ENCODE measurements at places on chromosomes 5 and 9.

DNA sequence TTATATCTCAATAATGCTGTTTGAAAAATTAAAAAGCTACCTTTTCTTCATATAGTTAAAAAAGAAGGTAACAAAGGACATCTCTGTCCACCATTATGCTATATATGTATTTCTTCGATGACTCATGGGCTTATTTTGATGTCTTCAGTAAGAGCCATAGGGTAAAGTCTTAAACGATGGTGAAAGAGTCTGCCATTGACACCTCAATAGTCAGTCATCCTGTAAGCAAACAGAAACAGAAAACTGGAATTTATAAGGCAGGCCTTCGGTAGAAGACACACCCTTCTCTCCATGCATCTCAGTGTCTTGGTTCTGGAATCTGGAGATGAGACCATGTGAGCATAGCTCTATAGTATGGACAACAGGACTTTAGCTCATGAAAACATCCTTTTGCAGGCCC is 87.0 kb upstream of the ZNF462 start:
- DNase-seq = no peak

DNA sequence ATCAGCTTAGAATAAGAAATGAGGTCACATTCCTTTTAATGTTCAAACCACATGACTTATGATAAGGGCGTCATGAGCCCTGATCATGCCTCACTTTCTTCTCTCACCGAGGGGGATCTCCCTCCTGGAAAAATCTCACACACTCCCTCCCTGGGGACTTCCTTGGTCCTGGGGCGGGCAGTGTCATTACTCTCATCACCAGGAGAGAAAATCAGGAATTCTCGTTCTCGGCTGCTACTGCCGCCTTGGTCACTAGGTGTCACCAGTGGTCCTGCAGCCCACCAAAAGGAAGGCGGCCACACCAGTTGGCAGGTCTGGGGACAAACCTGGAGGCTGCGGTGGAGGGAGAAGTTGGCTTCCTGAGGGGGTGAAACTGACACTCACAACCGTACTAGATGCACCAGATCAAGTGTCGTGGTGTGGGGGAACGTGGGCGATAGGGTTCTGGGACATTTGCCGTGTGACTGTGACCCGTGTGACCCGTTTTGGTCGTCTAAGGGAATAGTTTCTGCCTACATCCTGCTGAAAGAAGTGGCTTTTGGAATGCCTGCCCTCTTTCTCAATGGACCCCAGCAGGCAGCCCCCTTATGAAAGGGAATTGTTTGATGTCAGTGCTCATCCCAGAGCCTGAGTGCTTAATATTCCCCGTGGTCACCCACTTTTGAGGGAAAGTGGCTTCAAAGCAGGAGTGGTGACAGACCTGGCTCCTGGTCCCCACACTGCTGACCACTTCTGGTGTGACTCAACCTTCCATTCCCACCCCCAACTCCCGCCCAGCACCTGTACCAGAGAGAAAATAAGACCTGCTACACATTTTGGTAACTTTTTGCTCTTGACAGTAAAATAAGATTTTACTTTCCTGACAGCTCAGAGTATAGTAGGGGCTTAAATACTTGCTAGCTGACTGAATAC is 63.2 kb downstream of the ACER2 start:
- peak; percentile 69 for DNase-seq

GRCh38 chr5:95841914-95842812 is 19.6 kb upstream of the GLRX start:
- DNase-seq = no peak

GRCh38 chr9:25412646-25413045 is 265.6 kb downstream of the TUSC1 start:
- no peak for DNase-seq

GRCh38 chr5:56412601-56413379 is 179.7 kb upstream of the ANKRD55 start:
- DNase-seq = no peak

- DNase-seq = no peak
Measured at GRCh38 chr5:144247131-144247530, 76.5 kb downstream of the KCTD16 start.

DNA sequence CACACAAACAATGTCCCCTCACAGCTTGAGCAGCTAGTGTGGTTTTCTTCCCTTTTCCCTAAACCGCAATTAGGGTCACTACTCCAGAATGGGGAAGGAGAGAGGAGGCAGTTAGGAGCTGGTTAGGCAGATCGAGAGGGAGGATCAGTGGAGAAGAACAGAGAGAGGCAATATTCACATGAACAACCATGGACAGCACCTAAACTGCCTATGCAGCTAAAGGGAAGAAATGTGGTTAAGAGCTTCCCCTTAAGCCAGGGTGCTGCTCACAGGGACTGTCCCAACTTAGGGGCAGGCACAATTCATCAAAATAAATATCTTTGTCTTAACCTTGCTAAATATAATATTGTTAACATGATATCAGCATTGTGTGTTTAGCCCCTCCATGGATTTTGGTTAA is 359.3 kb upstream of the CDH18 start:
- DNase-seq = no peak

DNA sequence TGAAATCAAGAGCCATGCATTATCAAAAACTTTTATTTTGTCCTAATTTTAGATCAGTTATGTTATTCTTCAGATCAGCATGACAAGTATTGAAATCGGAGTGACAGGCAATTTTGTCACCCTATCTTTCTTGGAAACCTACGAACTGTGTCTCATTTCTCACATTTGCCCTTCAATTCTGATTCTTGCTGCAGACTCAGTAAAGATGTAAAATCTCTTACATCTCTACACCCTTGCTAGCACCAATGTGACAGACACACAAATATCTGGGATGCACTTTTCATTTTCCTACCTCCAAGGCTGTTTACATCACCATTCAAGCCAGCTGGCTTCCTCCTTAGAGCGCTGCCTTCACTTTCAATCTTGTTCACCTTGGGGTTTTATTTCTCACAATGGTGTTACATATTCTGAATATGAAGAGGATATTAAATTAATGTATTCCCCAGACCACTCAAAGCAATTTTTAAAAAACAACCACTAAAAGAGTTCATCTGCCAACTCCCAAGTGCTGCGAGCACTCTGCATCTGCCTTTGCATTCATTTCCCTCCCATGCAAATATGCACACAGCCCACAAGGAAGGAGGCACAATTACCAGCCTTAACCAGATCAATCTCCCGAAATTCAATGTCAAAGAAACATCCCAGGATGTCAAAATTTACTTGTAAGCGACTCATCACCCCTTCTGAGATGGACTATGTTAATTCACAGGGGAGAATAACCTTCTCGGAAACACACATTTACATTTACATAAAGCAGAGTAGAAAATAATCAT is 164.3 kb downstream of the ENC1 start:
- no peak for DNase-seq

DNA sequence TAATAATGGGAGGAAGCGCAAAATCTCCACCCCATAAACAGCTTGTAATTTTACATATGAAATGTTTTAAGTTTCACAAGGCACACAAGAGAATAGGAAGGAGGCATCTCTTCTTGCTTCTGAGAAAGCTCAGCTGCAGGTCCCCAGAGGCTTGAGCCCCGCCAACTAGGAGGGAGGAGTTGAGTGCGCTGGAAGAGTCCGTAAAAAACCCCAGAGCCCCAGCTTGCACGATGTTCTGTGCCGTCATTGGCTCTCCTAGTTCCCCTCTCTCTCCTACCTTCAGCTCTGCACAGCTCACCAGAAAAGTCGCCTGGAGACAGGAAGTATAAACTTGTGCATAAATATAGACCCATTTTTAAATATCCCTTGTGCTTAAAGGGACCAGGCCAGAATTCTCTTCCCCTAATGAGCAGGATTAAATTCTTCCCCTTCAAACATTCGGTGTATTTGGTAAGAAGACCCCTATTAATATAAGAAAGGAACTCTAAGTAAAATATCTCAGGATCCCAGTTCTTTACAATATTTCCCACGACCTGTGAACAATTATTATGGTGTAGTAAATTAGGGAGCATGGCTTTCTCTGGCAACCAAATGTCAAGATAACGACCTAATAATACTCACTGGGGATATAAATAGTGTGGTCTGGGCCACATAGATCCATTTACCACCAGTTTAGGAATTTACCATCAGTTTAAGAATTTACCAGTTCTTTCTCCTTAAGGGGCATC is 13.7 kb downstream of the GLRX start:
- peak; percentile 75 for DNase-seq

- DNase-seq = no peak
Measured at GRCh38 chr9:87653941-87654340, 72.0 kb upstream of the CTSL start.

- no peak for DNase-seq
Measured at GRCh38 chr5:167578977-167579692, 712.3 kb upstream of the WWC1 start.

DNA sequence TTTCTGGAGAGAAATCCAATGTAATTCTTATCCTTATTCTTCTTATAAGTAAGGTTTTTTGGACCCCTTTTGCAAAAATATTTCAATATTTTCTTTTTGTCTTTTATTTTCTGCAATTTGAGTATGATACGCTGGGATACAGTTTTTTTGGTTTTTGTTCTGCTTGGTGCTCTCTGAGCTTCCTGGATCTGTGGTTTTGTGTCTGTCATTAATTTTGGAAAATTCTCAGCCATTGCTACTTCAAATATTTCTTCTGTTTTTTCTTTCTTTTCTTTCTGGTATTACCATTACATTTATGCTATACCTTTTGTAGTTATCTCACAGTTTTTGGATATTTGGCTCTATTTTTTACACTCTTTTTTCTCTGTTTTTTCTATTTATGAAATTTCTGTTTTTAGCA is 50.1 kb downstream of the ZNF618 start:
- no peak for DNase-seq

DNA sequence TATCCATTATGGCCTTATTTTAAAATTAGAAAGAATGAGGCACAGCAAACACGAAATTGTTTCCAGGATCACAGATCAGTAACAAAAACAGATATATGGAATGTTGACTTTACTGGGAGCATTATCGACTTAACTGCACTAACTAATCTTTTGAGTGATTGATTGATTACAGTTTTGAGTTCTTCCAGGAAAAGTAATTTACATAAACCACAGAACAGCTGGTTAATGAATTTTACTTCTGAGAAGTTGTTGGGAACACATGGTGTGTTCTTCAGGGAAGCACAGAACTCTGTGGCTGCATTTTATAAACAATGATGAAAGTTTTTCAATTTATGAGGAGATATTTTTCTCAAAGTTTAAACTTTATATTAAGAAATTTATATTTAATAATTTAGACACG is 802.4 kb upstream of the ACO1 start:
- DNase-seq = no peak

Data from right forelimb (tissue), 1 donor.